CD4-positive, alpha-beta T cell treated with Interleukin-15 for 1 hour (primary cell): ENCODE measurements at places on chromosomes 7 and 10.

- DNase-seq, result no peak
Observed at GRCh38 chr7:132672200-132672990, 96.1 kb upstream of the PLXNA4 start.

- no peak for DNase-seq
Observed at GRCh38 chr10:59877191-59877671, 29.1 kb downstream of the CCDC6 start.

DNA sequence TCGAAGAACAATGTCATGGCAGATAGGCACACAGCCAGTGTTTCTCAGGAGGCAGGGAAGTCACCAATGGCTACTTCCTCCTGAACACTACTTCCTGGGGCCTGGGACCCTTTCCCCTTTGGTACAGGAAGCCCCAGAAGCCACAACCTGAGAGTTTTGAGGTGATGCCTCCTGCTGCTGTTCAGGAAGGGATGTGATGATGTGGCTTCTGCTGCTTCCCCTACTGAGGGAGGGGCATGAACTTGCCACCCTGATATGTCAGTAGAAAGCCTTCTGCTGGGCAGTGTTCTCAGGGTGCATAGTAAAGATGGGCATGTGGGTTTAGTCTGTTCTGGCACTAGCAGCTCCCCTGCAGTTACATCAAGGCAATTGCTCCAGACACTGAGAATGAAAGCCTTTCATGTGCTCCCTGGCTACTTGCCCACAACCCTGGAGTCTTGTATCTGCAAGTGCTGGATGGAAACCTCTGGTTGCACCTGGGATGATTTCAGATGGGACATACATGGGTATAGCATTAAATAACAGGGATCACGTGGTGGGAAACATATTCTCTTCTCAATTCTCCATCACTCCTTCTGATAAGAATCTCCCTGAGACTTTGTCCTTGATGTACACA is 69.3 kb downstream of the ADRA2A start:
- no peak for DNase-seq

GRCh38 chr7:70778585-70778984 is 353.4 kb upstream of the GALNT17 start:
- no peak for DNase-seq
